ENCODE measurements at places on chromosomes 12 and 14.

GRCh38 chr12:4506870-4507269, 31.8 kb upstream of the RAD51AP1 start:
- DNase-seq = no peak

- DNase-seq = no peak
Measured at GRCh38 chr12:42686514-42687172, 97.1 kb upstream of the PRICKLE1 start.

GRCh38 chr12:16530268-16530850, 75.6 kb downstream of the LMO3 start:
- no peak for DNase-seq

GRCh38 chr14:89955022-89955744, 544 bp upstream of the TDP1 start:
- DNase-seq = no peak

Measured in eye (tissue), 1 donor.